Calu3 (cell line): ENCODE measurements at places on chromosomes 16 and 17. TPM values are rescaled to one million over a fixed set of nuclear protein-coding genes. Genes with fewer than 3 reads are reported as not detected.

GRCh38 chr17:80833952-80834892, 157.4 kb upstream of the CHMP6 start:
- no peak overlapping the region for H3K4me3 ChIP-seq

DNA sequence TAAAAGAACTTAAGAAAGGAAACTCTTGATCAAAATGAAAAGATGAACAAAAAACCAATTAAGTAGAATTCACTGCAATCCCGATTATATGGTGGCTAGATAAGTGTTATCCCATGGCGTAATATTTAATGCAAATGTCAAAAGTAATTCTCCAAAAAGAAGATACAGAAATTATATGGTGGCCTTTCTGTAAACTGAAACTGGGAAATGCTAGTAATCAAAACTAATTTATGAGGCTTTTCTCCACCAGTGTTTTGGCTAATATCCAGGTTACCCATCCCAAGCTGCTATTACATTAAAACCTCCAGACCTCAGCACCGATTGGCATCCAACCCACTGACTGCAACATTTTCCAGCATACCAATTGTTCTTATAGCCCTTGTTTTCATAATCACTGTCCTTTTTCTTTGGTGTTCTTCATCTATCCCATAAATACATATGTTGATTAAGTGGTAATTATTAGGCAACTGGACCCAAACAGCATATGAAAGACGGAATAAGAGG, 77.2 kb upstream of the TNRC6A start:
- H3K36me3 ChIP-seq = no peaks in the 10 kb centered on the region
- no peaks in the 10 kb centered on the region for H3K27me3 ChIP-seq
- DNase-seq = no peak
- no peak overlapping the region for H3K27ac ChIP-seq
- H3K4me3 ChIP-seq = no peak overlapping the region

GRCh38 chr17:2487306-2487705, 24.4 kb downstream of the METTL16 start:
- DNase-seq = no peak
- H3K27me3 ChIP-seq = no peaks in the 10 kb centered on the region
- no peak overlapping the region for H3K27ac ChIP-seq
- peaks cover 22% of the 10 kb centered on the region for H3K4me1 ChIP-seq

- no peak for DNase-seq
- H3K27ac ChIP-seq = no peak overlapping the region
- H3K27me3 ChIP-seq = no peaks in the 10 kb centered on the region
- no peaks in the 10 kb centered on the region for H3K36me3 ChIP-seq
Observed at GRCh38 chr16:31025339-31025738, 8.0 kb upstream of the STX4 start.

GRCh38 chr16:21651515-21651914, 893 bp downstream of the IGSF6 start:
- H3K4me1 ChIP-seq = no peaks in the 10 kb centered on the region
- peaks cover 8% of the 10 kb centered on the region for H3K36me3 ChIP-seq
- no peaks in the 10 kb centered on the region for H3K27me3 ChIP-seq
- no peak for DNase-seq
- no peak overlapping the region for H3K4me3 ChIP-seq

DNA sequence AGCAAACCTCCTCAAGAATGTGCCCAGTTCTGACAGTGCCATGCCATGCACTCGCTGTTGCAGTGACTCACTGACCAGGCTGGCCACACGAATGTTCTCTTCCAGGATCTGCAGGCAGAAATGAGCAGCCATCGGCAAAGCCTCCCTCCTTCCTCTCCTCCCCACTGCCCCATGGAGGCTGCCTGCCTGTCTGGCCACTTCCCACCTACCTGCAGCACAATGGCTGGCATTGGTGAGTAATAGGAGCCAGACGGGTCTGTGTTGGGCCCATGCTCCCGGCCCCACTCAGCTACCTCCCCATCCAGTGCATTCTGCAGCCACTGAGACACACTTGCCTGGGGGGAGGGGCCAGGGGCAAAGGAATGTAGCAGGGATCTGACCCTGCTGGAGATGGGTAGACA, 2.8 kb upstream of the MATCAP1 start:
- H3K4me3 ChIP-seq = no peak overlapping the region
- H3K36me3 ChIP-seq = peaks cover 3% of the 10 kb centered on the region
- peaks cover 12% of the 10 kb centered on the region for H3K27me3 ChIP-seq
- H3K4me1 ChIP-seq = peaks cover 16% of the 10 kb centered on the region
- no peak overlapping the region for H3K27ac ChIP-seq

- no peak for DNase-seq
- H3K4me1 ChIP-seq = no peaks in the 10 kb centered on the region
- no peak overlapping the region for H3K27ac ChIP-seq
- H3K36me3 ChIP-seq = no peaks in the 10 kb centered on the region
- H3K27me3 ChIP-seq = peaks cover 41% of the 10 kb centered on the region
- no peak overlapping the region for H3K4me3 ChIP-seq
Observed at GRCh38 chr16:66913081-66913480, 5.6 kb downstream of the CDH16 start.

GRCh38 chr16:56726283-56726682, 3.6 kb upstream of the NUP93 start:
- DNase-seq = no peak
- no peak overlapping the region for H3K27ac ChIP-seq
- H3K36me3 ChIP-seq = no peaks in the 10 kb centered on the region
- H3K4me3 ChIP-seq = no peak overlapping the region
- H3K27me3 ChIP-seq = peaks cover 13% of the 10 kb centered on the region
- peaks cover 13% of the 10 kb centered on the region for H3K4me1 ChIP-seq

- H3K27me3 ChIP-seq = no peaks in the 10 kb centered on the region
- no peak overlapping the region for H3K4me3 ChIP-seq
- DNase-seq = no peak
- H3K4me1 ChIP-seq = no peaks in the 10 kb centered on the region
Observed at GRCh38 chr17:14688134-14688533, 387.3 kb downstream of the HS3ST3B1 start.

- peaks cover 45% of the 10 kb centered on the region for H3K36me3 ChIP-seq
- H3K4me3 ChIP-seq = no peak overlapping the region
- H3K27ac ChIP-seq = no peak overlapping the region
- H3K4me1 ChIP-seq = no peaks in the 10 kb centered on the region
- no peaks in the 10 kb centered on the region for H3K27me3 ChIP-seq
- no peak for DNase-seq
Observed at GRCh38 chr16:84589975-84590719, 27.7 kb downstream of the COTL1 start.

- H3K4me3 ChIP-seq = no peak overlapping the region
- DNase-seq = peak; percentile 49
- H3K27ac ChIP-seq = no peak overlapping the region
- H3K4me1 ChIP-seq = peaks cover 16% of the 10 kb centered on the region
Observed at GRCh38 chr16:48546774-48547173, 63.2 kb downstream of the N4BP1 start.

- no peaks in the 10 kb centered on the region for H3K4me1 ChIP-seq
- peaks cover 97% of the 10 kb centered on the region for H3K27me3 ChIP-seq
- no peak overlapping the region for H3K27ac ChIP-seq
Observed at GRCh38 chr16:8511464-8511863, 78.8 kb downstream of the TMEM114 start.

- no peak overlapping the region for H3K4me3 ChIP-seq
- no peaks in the 10 kb centered on the region for H3K36me3 ChIP-seq
- H3K4me1 ChIP-seq = no peaks in the 10 kb centered on the region
- no peak for DNase-seq
- H3K27ac ChIP-seq = no peak overlapping the region
- no peaks in the 10 kb centered on the region for H3K27me3 ChIP-seq
Observed at GRCh38 chr17:59558039-59558438, 7.4 kb upstream of the DHX40 start.

DNA sequence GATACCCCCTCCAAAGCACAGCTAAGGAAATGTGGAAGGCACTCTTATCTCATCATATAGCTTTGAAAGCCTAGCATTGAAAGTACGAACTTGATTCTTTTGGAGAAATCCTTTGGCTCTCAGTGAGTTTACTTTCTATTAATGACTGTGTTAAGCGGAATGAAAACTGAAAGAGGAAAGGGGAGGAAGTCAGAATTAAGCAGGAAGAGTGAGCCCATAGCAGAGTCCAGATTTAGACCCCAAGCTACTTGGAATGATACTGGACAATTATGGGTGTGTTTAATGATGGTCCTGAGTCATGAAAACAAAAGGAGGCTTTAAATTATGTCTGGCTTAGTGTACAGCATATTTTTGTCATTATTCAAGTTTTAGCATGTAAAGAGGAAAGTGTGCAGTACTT, 42.2 kb downstream of the TENT4B start:
- H3K27me3 ChIP-seq = no peaks in the 10 kb centered on the region
- H3K36me3 ChIP-seq = no peaks in the 10 kb centered on the region
- peaks cover 48% of the 10 kb centered on the region for H3K4me1 ChIP-seq
- no peak overlapping the region for H3K27ac ChIP-seq

DNA sequence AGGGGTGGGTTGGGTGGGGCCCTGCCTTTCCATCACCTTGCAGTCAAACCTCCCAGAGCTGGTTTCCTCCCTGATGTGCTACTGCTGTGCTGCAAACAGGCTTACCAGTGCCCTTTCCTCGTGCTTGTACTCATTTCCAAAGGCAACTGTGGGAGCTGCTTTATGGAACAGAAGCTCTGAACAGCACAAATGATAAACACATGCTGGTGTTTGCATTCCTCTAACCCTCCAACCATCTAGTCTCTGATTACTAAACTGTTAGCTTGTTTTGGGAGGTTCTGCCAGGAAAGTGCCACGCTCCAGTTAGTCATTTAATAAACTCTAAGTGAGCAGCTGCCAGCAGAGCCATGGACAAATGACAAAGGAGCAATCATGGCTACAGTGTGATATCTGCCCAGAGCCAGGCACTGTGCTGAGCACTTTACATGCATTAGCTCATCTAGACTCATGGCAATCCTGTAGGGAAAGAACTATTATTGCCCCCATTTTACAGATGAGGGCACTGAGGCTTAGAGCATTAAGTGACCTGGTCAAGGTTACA, 110.4 kb downstream of the VAT1L start:
- H3K27ac ChIP-seq = no peak overlapping the region
- no peaks in the 10 kb centered on the region for H3K36me3 ChIP-seq
- no peak for DNase-seq
- H3K27me3 ChIP-seq = peaks cover 19% of the 10 kb centered on the region

GRCh38 chr16:35733971-35734702, 2274.7 kb downstream of the TP53TG3F start:
- DNase-seq = no peak
- no peak overlapping the region for H3K27ac ChIP-seq
- no peaks in the 10 kb centered on the region for H3K4me1 ChIP-seq
- H3K27me3 ChIP-seq = no peaks in the 10 kb centered on the region

- peaks cover 4% of the 10 kb centered on the region for H3K36me3 ChIP-seq
- peaks cover 13% of the 10 kb centered on the region for H3K4me1 ChIP-seq
- H3K27me3 ChIP-seq = no peaks in the 10 kb centered on the region
Observed at GRCh38 chr17:77264617-77265230, 124.0 kb downstream of the SEC14L1 start.

GRCh38 chr17:13646411-13646810, 44.7 kb upstream of the HS3ST3A1 start:
- H3K27me3 ChIP-seq = no peaks in the 10 kb centered on the region
- no peak for DNase-seq
- H3K4me3 ChIP-seq = no peak overlapping the region
- no peaks in the 10 kb centered on the region for H3K4me1 ChIP-seq
- H3K36me3 ChIP-seq = no peaks in the 10 kb centered on the region
- no peak overlapping the region for H3K27ac ChIP-seq

DNA sequence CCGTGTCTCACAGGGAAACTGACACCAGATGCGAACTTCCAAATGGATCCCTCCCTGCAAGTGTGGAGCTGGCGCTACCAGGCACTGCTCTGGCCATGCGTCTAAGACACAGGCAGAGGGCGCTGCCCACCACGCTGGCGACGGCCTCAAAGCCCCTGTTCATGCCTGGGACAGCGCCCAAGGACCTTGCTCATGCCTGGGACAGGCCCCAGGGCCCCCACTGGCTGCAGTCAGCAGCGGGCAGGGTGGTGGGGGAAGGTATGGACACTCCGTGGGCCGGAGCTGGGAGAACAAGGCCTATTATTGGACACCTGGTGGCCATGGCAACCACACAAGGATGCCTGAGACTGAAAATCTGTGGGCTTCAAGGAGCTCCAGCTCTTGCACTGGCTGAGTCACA, 8.8 kb downstream of the ZG16B start:
- H3K27ac ChIP-seq = peak overlapping the region; percentile 18
- no peaks in the 10 kb centered on the region for H3K27me3 ChIP-seq
- H3K36me3 ChIP-seq = peaks cover 34% of the 10 kb centered on the region
- peak; percentile 84 for DNase-seq
- no peak overlapping the region for H3K4me3 ChIP-seq

- DNase-seq = no peak
- H3K27ac ChIP-seq = no peak overlapping the region
- no peaks in the 10 kb centered on the region for H3K27me3 ChIP-seq
- H3K4me1 ChIP-seq = no peaks in the 10 kb centered on the region
Observed at GRCh38 chr17:2338315-2338657, 985 bp downstream of the SGSM2 start.

- H3K36me3 ChIP-seq = peaks cover 7% of the 10 kb centered on the region
- no peaks in the 10 kb centered on the region for H3K4me1 ChIP-seq
- DNase-seq = peak; percentile 69
- no peak within 1 kb of the TSS for H3K4me3 ChIP-seq
- no peak within 1 kb of the TSS for H3K27ac ChIP-seq
- H3K27me3 ChIP-seq = peaks cover 96% of the 10 kb centered on the region
Observed at GRCh38 chr17:29005936-29006511, at the start of gene SEZ6. Gene SEZ6 (minus strand): TSS chr17:29006033. CDS start chr17:29005869, 164 bp downstream.

- no peaks in the 10 kb centered on the region for H3K36me3 ChIP-seq
- peak; percentile 30 for DNase-seq
- no peak overlapping the region for H3K4me3 ChIP-seq
- no peak overlapping the region for H3K27ac ChIP-seq
- H3K4me1 ChIP-seq = no peaks in the 10 kb centered on the region
Observed at GRCh38 chr16:77043076-77043475, 147.9 kb upstream of the MON1B start.

DNA sequence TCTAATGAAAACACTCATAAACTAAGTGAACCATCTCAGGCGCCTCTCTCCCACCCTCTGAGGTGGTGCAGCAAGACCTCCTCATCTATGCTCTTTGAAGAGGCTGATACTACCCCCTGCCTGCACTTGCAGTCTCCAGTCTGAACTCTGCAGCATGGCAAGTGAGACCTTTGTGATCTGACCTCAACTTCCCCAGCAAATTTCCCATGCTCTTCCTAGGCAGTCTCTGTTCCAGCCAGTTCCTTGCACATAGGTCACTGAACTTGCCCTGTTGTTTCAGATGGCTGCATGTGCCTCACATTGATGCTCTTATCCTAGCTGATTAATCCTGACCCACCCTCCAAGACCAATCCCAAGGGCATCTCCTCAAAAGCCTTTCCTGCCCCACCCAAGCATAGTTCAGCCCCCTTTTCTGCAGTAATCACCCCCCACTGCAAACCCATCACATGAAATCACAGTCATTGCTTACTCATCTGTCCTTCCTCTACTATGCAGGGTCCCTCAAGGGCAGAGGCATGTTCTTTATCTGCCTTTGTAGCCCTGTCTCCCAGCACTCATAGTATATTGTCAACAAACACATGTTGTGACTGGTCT, 42.0 kb downstream of the TBX21 start:
- no peak overlapping the region for H3K27ac ChIP-seq
- no peaks in the 10 kb centered on the region for H3K36me3 ChIP-seq
- peaks cover 62% of the 10 kb centered on the region for H3K27me3 ChIP-seq
- H3K4me1 ChIP-seq = no peaks in the 10 kb centered on the region

Gene PROCA1
- total RNA-seq = 4.2 and 4.3 TPM in 2 replicates

Gene MMD
- total RNA-seq = 10.2 and 19.2 TPM in 2 replicates

Gene CD300A
- 0.45 TPM in 1 of 2 replicates, not detected in the other for total RNA-seq

Gene PIK3R5
- not detected in 2 replicates for total RNA-seq

Gene ATP6V0C
- 260 and 262 TPM in 2 replicates for total RNA-seq

Gene GRIN2A
- 34.6 and 46.9 TPM in 2 replicates for total RNA-seq

Gene PRAC1
- total RNA-seq = not detected in 2 replicates

Gene P2RX1
- not detected in 2 replicates for total RNA-seq

Gene CRK
- 38.9 and 40.0 TPM in 2 replicates for total RNA-seq

Gene PSMB3
- total RNA-seq = 893 and 935 TPM in 2 replicates

Gene IL32
- 81.8 and 89.0 TPM in 2 replicates for total RNA-seq
